Fibroblast of lung (primary cell): ENCODE measurements at places on chromosomes 6 and 20.
A peak's percentile ranks its signal among the peaks of the same experiment; 100 is the strongest.

GRCh38 chr20:23151008-23151703 is 65.0 kb upstream of the CD93 start:
- H3K36me3 ChIP-seq = no peaks in the 10 kb centered on the region
- H3K27me3 ChIP-seq = no peaks in the 10 kb centered on the region
- no peak for DNase-seq
- no peak overlapping the region for H3K4me3 ChIP-seq
- peaks cover 45% of the 10 kb centered on the region for H3K4me1 ChIP-seq

DNA sequence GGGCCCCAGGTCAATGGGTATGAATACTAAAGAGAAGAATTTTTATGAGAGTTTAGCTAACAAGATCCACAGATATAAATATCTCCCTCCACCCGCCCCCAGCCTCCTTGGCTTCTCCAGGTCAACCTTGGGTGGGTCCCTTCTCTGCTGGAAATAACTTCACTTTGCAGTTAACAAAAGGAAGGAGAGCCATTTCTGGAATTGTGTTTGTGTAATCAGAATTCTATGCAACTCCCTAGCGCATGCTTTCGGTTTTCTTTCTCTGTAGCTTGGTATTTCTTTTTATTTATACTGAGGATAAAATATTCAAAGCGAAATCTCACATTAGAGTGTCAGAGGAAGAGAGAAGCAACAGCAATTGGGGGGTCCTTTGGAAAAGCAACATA is 27.1 kb downstream of the RIPOR2 start:
- DNase-seq = no peak
- H3K27me3 ChIP-seq = peaks cover 16% of the 10 kb centered on the region
- H3K4me1 ChIP-seq = peaks cover 3% of the 10 kb centered on the region
- H3K4me3 ChIP-seq = no peak overlapping the region

DNA sequence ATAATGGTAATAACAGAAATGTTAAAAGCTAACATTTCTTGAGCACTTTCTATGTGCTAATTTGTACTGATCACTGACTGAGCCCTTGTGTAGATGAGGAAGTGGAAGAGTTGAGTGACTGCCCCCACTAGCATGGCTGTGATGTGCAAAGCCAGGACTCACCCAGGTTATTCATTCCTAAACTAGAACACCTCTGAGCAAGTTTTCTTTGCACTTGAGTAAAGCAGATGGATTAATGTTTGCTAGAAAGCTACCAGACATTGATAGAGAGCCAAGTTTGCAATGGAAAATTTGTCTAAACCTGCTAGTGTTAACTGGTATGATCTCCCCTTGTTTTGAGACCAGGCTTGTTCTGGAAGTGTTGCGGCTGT is 467.4 kb upstream of the PLCB4 start:
- H3K4me3 ChIP-seq = no peak overlapping the region
- DNase-seq = no peak
- H3K27me3 ChIP-seq = no peaks in the 10 kb centered on the region
- no peaks in the 10 kb centered on the region for H3K36me3 ChIP-seq
- H3K4me1 ChIP-seq = no peaks in the 10 kb centered on the region

DNA sequence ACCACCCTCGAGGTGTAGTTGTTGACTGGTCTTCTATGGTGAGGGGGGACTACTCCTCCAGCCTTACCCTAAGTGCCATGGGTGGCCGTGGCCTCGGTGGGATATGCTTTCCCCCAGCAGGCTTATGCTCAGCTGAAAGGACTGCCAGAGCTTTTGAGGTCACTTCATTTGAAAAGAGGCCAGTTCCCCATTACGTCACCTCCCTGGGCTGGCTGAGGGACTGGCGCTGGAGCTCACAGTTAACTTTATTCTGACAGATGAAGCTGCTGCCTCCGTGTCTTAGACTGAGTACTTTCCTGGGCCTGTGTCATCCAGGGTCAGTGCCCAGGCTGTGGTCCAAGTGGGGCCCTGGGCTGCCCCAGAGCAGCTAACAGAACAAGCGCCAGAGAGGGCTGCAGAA is 42.8 kb upstream of the PCMTD2 start:
- H3K4me1 ChIP-seq = no peaks in the 10 kb centered on the region
- no peaks in the 10 kb centered on the region for H3K36me3 ChIP-seq
- DNase-seq = peak; percentile 80
- H3K27ac ChIP-seq = no peak overlapping the region
- H3K27me3 ChIP-seq = peaks cover 9% of the 10 kb centered on the region

DNA sequence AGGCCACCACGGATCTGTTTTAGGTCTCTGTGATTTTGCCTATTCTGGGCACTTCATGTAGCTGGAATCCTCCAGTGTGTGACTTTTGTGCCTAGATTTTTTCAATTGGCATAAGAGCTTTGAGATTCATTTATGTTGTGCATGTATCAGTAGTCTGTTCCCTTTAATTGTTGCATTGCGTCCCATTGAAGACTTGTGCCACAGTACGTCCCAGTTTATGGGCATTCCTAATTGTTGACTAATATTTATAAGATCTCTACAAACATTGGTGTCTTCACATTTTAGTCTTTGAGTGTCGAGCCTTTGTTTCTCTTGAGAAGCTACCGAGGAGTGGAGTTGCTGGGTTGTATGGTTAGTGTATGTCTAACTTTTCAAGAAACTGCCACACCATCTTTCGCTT is 704 bp upstream of the FAM210B start:
- H3K4me1 ChIP-seq = peaks cover 5% of the 10 kb centered on the region
- DNase-seq = no peak
- H3K36me3 ChIP-seq = no peaks in the 10 kb centered on the region
- no peaks in the 10 kb centered on the region for H3K27me3 ChIP-seq
- H3K4me3 ChIP-seq = peak overlapping the region; percentile 49

- no peak for DNase-seq
- H3K36me3 ChIP-seq = no peaks in the 10 kb centered on the region
- H3K27me3 ChIP-seq = no peaks in the 10 kb centered on the region
- H3K4me3 ChIP-seq = no peak overlapping the region
Observed at GRCh38 chr6:135261872-135262725, 81.0 kb downstream of the MYB start.

DNA sequence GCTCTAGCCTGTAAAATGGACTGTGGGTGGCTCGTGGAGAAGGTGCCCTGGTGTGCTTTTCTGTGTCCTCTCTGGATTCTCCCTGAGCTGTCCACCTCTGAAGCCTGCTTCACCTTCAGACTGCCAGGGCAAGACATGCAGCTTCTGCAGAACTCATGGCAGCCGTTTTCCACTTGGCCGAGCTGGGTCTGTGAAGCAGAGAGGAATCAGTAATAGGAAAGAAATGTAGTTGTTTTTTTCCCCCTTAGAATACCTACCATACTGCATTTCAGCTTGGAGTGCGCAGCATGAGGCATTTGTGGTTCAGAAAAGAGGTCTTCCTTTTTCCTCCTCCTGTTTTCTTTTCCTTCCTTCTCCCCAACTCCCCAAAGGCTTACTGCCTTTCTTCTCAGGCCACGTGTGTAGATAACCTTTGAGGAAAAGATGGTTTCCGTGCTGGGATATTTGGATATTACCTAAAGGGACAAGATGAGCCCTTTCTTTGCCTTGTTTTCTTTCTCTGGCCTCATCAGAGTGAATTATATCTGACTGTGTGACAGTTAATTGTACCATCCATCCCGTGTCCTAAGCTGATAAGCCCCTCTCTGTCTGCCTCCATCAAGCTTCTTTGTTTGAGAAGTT is 39.4 kb downstream of the RREB1 start:
- H3K27ac ChIP-seq = peak overlapping the region; percentile 68
- DNase-seq = peak; percentile 65
- H3K36me3 ChIP-seq = no peaks in the 10 kb centered on the region
- no peaks in the 10 kb centered on the region for H3K27me3 ChIP-seq
- peaks cover 36% of the 10 kb centered on the region for H3K4me1 ChIP-seq

DNA sequence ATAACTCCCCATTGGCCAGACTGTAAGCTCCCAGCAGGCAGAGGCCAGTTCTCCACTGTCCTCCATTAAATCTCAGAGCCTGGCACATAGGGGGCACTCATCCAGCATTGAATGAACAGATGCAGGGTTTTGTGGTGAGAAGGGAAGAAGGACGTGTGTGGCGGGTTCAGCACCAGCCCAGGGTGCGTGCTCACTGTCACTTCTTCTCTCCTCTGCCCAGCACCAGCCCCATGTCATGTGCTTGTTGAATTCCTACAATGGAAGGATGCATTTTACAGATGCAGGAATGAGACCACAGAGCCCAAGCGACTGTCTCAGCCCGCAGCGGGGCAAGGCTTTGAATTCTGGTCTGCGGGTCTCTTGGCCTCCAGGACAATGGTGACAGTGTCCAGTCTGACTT is 149.9 kb downstream of the CEBPB start:
- no peak for DNase-seq
- H3K36me3 ChIP-seq = no peaks in the 10 kb centered on the region
- no peaks in the 10 kb centered on the region for H3K27me3 ChIP-seq
- no peak overlapping the region for H3K27ac ChIP-seq
- H3K4me3 ChIP-seq = no peak overlapping the region

DNA sequence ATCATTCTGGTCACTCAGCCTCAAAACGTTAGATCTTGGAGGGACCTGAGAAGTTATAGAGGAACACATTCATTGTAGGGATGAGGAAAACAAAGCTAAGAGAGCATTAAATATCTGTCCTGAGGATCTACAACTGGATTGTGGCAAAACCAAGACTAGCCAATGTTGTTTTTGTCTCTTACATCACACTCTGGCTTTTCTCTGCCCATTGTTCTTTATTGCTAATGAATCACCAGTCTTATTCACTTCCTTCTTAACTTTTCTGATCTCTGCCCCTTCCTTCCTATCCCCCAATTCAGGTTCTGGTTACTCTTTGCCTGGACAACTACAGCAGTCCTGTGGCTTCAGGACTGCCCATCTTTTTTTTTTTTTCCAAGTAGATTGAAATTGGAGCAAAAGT is 57.0 kb upstream of the PREP start:
- no peaks in the 10 kb centered on the region for H3K4me1 ChIP-seq
- H3K36me3 ChIP-seq = no peaks in the 10 kb centered on the region
- no peak overlapping the region for H3K4me3 ChIP-seq
- no peak overlapping the region for H3K27ac ChIP-seq
- no peaks in the 10 kb centered on the region for H3K27me3 ChIP-seq

GRCh38 chr6:125739364-125739763 is 10.1 kb upstream of the HEY2 start:
- H3K27me3 ChIP-seq = peaks cover 2% of the 10 kb centered on the region
- DNase-seq = no peak
- H3K27ac ChIP-seq = no peak overlapping the region
- no peaks in the 10 kb centered on the region for H3K36me3 ChIP-seq
- no peak overlapping the region for H3K4me3 ChIP-seq

- no peak overlapping the region for H3K4me3 ChIP-seq
- no peak for DNase-seq
- H3K27me3 ChIP-seq = no peaks in the 10 kb centered on the region
- H3K27ac ChIP-seq = no peak overlapping the region
- H3K4me1 ChIP-seq = no peaks in the 10 kb centered on the region
Observed at GRCh38 chr6:7008451-7008988, 99.2 kb upstream of the RREB1 start.

DNA sequence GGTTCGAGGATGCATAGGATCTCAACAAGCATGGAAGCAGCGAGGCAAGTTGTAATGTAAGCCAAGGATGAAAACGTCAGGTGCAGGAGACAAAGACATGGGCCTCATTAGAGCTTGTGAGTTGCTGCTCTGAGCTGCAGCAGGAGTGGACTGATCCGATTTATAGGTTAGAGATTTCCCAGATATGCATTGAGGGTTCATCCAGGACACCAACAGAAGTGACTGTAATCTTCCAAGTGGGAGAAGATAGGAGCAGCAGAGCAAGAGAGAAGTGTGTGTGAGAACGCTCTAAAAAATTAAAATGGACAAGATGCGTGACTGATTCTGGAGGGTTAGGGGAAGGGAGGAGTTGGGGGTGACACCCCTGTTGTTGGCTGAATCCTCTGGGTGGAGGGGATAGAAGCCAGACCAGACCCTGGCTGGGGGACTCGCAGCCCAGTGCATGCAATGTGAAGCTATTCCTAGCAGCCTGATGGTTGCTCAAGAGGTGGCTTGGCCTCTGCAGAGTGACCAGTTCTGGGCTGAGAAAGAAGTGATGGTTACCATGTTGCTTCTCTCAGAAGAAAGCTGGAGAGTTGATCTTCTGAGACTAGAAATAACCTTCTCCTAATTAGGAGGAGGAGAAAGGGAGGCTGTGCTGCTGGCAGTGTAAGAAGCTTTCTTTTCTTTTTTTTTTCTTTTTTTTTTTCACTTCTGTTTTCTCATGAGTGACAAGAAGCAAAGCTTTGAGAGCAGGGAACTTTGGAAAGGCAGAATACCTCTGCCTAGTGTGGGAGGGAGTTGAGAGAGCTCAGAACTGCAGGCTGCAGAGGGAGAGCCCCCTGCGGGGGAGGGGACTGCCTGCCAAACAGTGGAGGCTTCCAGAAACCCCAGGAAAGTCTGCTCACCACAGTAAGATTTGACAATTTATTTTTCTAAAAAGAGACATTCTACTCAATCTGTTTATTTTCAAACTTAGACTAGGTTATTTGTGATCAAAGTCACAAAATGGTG is 116.9 kb downstream of the SLX4IP start:
- no peaks in the 10 kb centered on the region for H3K27me3 ChIP-seq
- H3K4me3 ChIP-seq = no peak overlapping the region
- no peak overlapping the region for H3K27ac ChIP-seq
- DNase-seq = no peak
- H3K4me1 ChIP-seq = no peaks in the 10 kb centered on the region
- no peaks in the 10 kb centered on the region for H3K36me3 ChIP-seq

- H3K4me3 ChIP-seq = no peak overlapping the region
- no peaks in the 10 kb centered on the region for H3K36me3 ChIP-seq
- no peak for DNase-seq
- H3K4me1 ChIP-seq = no peaks in the 10 kb centered on the region
Observed at GRCh38 chr20:1212023-1212422, 8.8 kb downstream of the C20orf202 start.

- no peak overlapping the region for H3K27ac ChIP-seq
- H3K27me3 ChIP-seq = no peaks in the 10 kb centered on the region
- no peaks in the 10 kb centered on the region for H3K36me3 ChIP-seq
Observed at GRCh38 chr6:144315981-144316861, 31.1 kb downstream of the UTRN start.

- H3K36me3 ChIP-seq = peaks cover 13% of the 10 kb centered on the region
- H3K27ac ChIP-seq = no peak overlapping the region
Observed at GRCh38 chr20:47228654-47229053, 127.8 kb downstream of the ZMYND8 start.

DNA sequence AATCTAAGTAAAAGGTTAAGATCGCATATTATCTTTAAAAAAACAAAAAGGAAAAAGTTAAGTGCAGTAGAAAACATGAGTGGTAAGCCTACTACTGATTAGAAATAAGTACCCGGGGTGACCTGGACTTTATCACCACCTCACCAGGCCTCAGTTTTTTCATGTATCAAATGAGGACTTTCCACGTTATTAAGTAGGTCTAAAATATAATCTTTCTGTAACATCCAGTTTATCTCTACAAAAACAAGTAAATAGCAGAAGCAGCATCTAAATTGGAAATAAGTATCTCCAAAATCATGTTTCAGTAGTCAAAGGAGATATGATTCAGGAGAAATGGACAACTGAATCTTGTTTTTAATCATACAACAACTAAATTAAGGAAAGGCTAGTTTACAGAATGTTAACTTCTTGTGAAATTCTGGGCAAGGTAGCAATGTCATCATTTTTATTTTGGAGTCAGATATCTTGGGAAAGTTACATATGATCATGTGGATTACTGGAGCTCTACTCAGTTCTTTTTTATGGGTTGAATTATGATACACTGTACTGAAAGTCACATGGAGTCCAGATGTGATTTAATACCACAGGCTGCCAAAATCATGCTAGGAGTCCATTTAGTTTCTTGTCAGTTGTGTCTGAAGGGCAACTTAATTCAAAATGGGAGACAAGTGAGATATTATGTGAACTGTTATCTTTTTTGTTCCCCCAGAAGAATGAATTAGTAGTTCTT is 114.7 kb upstream of the PRL start:
- DNase-seq = peak; percentile 81
- H3K4me3 ChIP-seq = no peak overlapping the region
- H3K36me3 ChIP-seq = no peaks in the 10 kb centered on the region
- no peak overlapping the region for H3K27ac ChIP-seq
